Adrenal gland (tissue), 19 donors: ENCODE measurements at places on chromosomes 13 and 19. TPM values are rescaled to one million over a fixed set of nuclear protein-coding genes. Genes with fewer than 3 reads are reported as not detected.

DNA sequence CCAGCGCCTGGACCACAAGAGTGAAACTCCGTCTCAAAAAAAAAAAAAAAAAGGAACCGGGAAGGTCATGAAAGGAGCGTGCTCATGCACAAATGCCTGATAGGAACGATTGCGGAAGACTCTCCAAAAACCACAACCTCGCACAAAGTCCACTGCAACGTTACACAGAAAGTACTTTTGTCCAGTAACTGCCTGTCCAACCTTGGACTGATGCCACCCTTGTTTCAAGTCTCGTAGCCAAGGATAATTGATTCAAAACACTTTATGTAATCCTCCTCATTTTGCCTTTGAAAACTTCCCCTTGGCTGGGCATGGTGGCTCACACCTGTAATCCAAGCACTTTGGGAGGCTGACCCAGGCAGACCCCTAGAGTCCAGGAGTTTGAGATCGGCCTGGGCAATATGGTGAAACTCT is 13.7 kb downstream of the LGALS7 start:
- H3K27ac ChIP-seq, result peak overlapping the region; percentile 15
- H3K4me1 ChIP-seq, result no peaks in the 10 kb centered on the region
- H3K36me3 ChIP-seq, result no peaks in the 10 kb centered on the region
- DNase-seq, result peak; percentile 93

Gene TMEM38A
- 9.0 TPM for total RNA-seq

DNA sequence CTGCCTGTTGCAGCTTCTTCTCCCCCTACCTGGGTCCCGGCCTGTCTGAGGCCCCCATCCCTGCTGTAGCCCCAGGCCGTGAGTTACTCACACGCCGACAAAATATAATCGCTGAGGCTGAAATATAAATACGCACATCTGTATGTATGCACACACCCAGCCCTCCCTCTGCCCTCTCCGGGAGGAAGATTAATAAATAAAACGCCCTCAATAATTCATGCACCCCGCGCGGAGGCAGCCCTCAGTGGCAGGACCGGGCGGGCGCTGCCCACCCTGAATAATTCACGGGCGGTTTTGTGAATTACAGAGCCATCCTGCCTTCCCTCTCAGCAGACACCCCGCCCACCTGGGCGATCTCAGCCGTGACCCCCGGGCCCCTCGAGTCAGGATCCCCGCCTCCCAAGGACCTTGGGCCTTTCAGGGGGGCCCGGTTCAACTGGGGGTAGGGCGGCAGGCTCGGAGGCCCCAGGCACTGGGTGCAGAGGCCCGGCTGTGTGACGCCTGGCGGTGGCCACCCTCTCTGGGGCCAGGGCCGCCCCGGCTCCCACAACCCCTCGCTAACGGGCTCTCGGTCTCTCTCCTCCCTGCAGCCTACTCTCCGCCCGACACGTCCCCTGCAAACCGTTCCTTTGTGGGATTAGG is 24.2 kb downstream of the SMIM24 start:
- no peak overlapping the region for H3K4me3 ChIP-seq
- no peak for DNase-seq
- peaks cover 36% of the 10 kb centered on the region for H3K4me1 ChIP-seq
- H3K27me3 ChIP-seq, result no peaks in the 10 kb centered on the region
- H3K27ac ChIP-seq, result no peak overlapping the region
- peaks cover 68% of the 10 kb centered on the region for H3K36me3 ChIP-seq

Gene HIPK4
- total RNA-seq, result not detected

DNA sequence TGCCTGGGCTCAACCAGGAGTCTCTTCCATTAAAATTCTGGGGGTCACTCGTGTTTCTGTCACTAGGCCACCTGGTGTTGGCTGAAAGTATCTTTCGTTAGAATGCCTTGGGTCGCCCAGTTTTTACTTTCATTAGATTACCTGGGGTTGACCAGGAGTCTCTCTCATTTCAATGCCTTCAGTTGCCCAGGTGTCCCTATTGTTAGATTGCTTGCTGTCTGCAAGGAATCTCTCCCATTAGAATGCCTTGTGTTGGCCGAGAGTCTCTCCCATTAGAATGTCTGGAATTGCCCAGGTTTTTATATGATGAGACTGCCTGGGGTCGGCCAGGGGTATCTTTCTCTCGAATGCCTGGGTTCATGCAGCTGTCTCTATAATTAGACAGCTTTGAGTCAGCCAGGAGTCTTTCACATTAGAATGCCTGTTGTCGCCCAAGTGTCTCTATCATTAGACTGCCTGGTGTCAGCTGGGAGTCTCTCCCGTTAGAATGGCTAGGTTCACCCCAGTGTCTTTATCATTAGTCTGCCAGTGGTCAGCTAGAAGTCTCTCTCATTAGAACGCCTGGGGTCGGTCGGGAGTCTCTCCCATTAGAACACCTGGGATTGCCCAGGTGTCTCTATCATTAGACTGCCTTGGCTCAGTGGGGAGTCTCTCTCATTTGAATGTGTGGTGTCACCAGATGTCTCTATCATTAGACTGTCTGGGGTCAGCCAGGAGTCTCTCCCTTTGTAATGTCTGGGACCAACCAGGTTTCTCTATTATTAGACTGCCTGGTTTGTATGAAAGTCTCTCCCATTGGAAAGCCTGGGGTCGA is 1446.8 kb downstream of the UQCRFS1 start:
- no peak overlapping the region for H3K4me3 ChIP-seq
- H3K4me1 ChIP-seq, result no peaks in the 10 kb centered on the region
- DNase-seq, result no peak
- H3K36me3 ChIP-seq, result no peaks in the 10 kb centered on the region
- no peaks in the 10 kb centered on the region for H3K27me3 ChIP-seq
- H3K27ac ChIP-seq, result no peak overlapping the region

GRCh38 chr19:30276011-30276882 is 95.9 kb upstream of the ZNF536 start:
- DNase-seq, result no peak
- H3K27ac ChIP-seq, result no peak overlapping the region
- no peaks in the 10 kb centered on the region for H3K36me3 ChIP-seq
- no peaks in the 10 kb centered on the region for H3K27me3 ChIP-seq
- H3K4me3 ChIP-seq, result no peak overlapping the region

DNA sequence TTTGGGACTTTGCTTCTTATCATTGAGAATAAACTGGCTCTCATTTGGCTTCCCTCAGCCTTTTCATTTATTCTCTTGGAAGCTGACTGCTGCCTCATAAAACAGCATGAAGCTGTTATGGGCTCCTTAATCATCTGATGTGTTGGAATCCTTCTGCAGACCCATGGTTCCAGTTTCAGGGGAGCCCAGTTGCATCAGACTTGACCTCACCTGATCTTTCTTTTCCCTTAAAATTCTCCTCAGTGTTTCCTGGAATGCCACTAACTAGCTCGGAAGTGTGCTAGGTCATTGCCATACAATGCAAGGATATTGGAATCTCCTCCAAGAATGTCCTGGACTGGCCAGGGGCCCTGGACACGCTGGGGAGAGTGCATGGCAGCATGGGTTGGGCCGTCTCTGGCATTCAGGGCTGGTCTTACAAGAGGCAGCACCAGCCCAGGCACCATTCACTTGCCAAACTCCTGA is 158.7 kb downstream of the FLT1 start:
- H3K36me3 ChIP-seq, result no peaks in the 10 kb centered on the region
- peaks cover 6% of the 10 kb centered on the region for H3K27me3 ChIP-seq
- no peak overlapping the region for H3K4me3 ChIP-seq
- peak; percentile 51 for DNase-seq

DNA sequence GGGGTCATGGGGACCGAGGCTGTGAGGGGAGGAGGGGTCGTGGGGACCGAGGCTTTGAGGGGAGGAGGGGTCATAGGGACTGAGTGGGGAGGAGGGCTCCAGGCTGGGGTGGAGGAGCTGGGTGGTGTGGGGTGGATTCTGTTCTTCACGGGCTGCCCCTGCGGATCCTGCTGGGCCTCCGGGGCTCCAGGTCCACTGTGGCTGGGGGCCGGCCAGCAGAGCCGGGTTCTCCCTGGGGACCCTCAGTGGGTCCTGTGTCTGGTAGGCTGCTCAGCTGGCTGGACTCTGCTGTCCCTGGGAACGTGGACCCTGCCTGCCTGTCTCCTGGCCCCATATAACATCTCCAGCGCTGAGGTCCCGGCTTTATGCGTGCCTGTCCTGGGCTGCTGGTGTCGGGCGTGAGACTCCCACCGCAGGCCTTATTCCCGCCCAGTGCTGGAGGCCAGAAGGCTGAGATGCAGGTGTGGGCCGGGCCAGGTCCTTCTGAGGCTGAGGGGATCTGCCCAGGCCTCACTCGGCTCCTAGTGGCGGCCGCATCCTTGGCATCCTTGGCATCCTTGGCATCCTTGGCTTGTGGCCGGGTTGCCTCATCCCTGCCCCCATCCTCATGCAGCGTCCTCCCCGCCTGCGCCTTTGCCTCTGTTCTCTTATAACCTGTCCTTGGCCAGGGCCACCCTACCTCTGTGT is 19.8 kb upstream of the GNA15 start:
- no peaks in the 10 kb centered on the region for H3K27me3 ChIP-seq
- no peak overlapping the region for H3K27ac ChIP-seq
- H3K4me3 ChIP-seq, result no peak overlapping the region
- no peak for DNase-seq
- no peaks in the 10 kb centered on the region for H3K4me1 ChIP-seq

- H3K4me1 ChIP-seq, result peaks cover 13% of the 10 kb centered on the region
- no peaks in the 10 kb centered on the region for H3K36me3 ChIP-seq
- DNase-seq, result peak; percentile 83
- no peaks in the 10 kb centered on the region for H3K27me3 ChIP-seq
Observed at GRCh38 chr19:30719189-30719998, 347.2 kb downstream of the ZNF536 start.

GRCh38 chr19:18833849-18834643 is 2.3 kb downstream of the UPF1 start:
- H3K36me3 ChIP-seq, result no peaks in the 10 kb centered on the region
- no peaks in the 10 kb centered on the region for H3K27me3 ChIP-seq
- no peak for DNase-seq
- peak overlapping the region; percentile 95 for H3K4me3 ChIP-seq
- no peak overlapping the region for H3K27ac ChIP-seq

Gene GPC6
- 4.8 TPM for total RNA-seq

GRCh38 chr19:34181111-34181864 is 9.0 kb downstream of the LSM14A start:
- H3K4me3 ChIP-seq, result no peak overlapping the region
- H3K4me1 ChIP-seq, result peaks cover 95% of the 10 kb centered on the region
- no peak overlapping the region for H3K27ac ChIP-seq
- H3K27me3 ChIP-seq, result no peaks in the 10 kb centered on the region
- H3K36me3 ChIP-seq, result no peaks in the 10 kb centered on the region
- DNase-seq, result no peak

DNA sequence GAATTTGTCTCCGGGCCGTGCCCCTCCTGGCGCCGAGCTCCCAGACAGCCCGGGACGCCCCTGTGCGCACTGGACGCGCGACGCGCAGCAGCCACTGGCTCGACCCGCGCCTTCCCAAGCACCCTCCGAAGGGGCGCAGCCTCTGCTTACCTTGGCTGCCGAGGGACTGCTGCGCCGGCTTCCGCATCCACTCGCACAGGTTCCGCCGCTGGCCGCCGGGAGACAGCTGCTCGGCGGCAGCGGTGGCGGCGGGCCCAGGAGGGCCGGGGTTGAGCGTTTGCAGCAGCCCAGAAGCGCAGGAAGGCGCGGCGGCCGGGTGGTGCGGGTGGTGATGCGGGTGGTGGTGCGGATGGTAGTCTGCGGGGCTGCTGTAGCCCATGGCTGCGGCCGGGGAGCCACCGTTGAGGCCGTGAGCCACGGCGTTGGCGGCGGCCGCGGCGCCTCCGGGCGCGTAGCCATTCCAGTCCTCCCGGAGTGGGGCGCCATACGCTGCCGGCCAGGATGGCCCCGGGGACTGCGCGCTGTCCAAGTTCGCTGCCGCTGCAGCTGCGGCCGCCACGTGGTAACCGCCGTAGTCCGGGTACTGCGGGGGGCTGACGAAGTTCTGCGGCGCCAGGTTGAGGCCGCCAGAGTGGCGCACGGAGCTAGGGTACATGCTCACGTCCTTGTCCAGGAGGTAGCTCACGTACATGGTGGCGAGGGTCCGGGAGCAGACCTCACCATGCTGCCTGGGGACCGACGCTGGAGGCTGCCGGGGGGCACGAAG is 616 bp downstream of the CDX2 start:
- no peaks in the 10 kb centered on the region for H3K36me3 ChIP-seq
- H3K27ac ChIP-seq, result no peak overlapping the region
- H3K4me1 ChIP-seq, result no peaks in the 10 kb centered on the region
- no peak overlapping the region for H3K4me3 ChIP-seq

DNA sequence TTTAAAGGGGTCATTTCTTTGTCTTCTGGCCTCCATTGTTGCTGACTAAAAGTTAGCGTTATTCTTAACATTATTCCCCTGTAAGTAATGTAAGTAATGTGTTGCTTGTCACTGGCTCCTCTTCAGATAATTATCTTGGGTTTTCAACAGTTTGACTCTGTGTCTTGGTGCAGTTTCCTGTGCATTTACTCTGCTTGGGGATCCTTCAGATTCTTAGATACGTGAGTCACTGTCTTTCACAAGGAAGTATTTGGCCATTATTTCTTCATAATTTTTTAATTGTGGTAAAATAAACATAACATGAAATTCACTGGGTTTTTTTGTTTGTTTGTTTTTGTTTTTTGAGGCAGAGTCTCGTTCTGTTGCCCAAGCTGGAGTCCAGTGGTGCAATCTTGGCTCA is 13.5 kb upstream of the OR7D2 start:
- H3K36me3 ChIP-seq, result peaks cover 4% of the 10 kb centered on the region
- no peak overlapping the region for H3K27ac ChIP-seq
- H3K4me1 ChIP-seq, result no peaks in the 10 kb centered on the region
- H3K27me3 ChIP-seq, result no peaks in the 10 kb centered on the region
- no peak for DNase-seq
- no peak overlapping the region for H3K4me3 ChIP-seq

DNA sequence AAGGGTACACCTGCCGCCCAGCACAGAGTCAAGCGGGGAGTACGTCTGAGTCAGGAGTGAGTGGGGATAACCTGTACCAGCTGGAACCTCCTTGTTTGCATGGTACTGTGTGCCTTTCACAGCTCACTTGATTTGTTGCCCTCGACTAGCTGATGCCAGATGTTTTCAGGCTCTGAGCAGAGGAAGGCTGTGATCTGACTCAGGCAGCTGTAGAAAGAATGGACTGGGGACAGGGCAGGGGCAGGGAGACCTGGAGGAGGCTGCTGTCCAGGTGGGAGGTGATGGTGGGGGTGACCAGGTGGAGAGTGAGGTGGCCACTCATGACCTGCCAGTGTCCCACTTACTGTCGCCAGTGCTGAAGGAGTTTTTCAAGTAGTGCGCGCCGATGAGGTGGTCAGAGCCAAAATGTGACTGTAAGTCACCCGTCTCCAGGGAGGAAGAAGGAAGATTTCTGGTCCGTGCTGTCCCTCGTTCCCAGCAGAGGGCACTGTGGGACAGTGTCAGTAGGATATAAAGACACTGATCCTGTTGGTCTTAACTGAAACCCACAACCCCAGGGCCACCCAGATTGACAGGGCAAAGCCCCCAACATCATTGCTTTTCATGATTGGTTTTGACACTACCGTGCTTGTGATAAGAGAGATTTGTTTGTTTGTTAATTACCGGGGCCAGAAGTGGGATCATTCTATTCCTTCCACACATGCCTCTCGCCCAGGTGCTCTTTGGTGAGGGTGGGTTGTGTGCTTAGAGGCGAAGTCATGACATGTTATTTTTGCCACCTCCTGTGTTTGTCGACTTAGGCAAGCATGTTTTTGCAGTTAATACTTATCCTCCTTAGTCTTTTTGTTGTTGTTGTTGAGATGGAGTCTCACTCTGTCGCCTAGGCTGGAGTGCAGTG is 128.4 kb downstream of the DPF1 start:
- H3K27me3 ChIP-seq, result no peaks in the 10 kb centered on the region
- no peaks in the 10 kb centered on the region for H3K36me3 ChIP-seq
- H3K27ac ChIP-seq, result no peak overlapping the region
